ENCODE measurements at places on chromosomes 5 and 9.

DNA sequence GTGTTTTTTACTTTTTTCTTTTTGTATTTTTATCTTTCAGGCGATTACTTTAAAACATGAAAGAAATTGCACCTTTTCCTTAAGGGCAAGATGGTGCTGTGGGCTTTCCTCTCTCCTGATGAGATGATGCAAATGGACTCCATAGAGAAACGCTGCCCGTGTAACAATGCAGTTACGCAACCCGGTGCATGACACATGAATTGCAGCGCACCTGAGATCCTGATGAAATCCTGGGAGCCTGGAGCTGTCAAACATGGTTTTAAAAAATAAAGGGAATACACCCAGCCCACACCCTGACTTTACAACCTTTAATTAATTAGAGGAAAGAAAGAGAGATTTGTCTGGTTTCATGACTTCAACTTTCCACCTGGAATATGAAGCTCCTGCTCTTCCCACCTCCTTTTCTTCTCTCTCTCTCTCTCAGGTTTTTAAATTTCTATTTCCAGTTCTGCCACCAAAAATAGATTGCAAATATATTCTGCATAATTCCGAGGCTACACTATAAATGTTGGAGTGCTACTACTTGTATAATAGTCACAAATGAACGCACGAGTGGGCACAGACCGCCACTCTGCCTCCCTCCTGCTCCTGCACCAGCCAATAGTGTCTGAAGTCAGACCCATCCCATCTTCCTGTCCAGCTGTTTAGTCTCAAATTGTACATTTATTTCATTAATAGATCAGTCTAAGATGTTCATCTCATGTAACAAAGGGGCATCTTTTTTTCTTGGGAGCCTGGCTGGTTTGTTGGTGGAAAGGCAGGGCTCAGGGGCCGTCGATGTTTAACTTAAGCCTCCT lies 179.1 kb downstream of the AUH start:
- DNase-seq, result no peak

DNA sequence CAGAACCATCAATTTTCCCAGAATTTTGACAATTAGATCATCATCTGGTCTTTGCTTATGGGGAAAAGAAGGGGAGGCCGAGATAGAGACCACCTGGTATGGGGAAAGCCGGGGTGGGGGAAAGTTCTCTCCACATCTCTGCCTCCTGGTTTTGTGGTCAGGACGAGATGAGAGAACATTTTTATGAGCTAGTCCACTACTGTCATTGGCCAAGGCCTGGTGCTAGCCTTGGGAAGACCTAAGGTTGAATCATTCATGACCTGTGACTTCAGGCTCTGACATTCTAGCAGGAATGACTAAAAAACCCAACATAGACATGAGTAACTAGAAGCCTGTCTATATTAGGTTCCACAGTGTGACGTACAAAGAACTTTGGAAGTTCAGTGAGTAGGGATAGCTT lies 135.2 kb downstream of the PTTG1 start:
- peak; percentile 36 for DNase-seq

DNA sequence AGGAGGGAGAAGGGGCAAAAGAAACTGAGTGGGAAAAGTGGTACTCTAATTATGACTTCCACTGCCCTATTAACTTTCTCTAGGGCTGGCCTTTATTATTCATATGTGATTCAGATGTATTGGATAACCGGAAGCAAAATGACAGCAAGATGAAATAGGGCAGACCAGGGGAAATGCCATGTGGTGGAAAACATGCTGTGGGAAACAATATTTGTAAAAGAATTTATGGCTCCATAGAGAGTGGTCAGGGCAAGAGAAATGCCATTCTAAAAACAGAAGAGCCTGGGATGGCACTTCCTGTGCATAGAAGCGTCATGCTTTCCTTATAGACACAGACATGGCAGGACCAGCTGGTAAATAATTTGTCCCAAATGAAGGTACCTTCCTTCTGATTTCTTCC lies 67.7 kb downstream of the MEGF10 start:
- peak; percentile 70 for DNase-seq

- DNase-seq, result peak; percentile 79
Measured at GRCh38 chr9:69971643-69972449, 71.8 kb upstream of the MAMDC2 start.

DNA sequence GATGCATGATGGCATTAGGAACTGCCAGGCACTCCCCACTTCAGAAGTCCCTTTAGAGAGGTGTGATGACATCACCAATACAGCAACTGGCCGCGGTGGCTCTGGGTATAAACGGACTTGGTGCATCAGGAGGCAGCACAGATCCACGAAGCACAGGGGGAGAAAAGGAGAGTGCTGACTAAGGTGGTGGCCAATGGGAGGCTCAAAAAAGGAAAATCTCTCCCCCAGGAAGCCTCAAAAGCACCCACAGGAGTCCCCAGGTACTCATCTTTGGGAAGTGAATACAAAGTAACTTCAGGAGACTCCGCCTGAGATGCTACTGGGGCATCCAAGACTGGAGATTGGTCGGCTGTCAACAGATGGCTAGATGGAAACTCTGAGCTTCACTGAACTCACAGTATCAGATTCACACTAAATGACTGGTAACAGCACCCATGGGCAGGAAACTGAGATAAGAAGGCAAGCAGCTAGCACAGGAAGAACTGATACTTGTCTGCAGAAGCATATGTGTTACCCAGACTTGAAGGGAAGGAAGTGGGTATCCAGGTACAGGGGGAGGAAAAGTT lies 7.6 kb downstream of the TTC39B start:
- no peak for DNase-seq

DNA sequence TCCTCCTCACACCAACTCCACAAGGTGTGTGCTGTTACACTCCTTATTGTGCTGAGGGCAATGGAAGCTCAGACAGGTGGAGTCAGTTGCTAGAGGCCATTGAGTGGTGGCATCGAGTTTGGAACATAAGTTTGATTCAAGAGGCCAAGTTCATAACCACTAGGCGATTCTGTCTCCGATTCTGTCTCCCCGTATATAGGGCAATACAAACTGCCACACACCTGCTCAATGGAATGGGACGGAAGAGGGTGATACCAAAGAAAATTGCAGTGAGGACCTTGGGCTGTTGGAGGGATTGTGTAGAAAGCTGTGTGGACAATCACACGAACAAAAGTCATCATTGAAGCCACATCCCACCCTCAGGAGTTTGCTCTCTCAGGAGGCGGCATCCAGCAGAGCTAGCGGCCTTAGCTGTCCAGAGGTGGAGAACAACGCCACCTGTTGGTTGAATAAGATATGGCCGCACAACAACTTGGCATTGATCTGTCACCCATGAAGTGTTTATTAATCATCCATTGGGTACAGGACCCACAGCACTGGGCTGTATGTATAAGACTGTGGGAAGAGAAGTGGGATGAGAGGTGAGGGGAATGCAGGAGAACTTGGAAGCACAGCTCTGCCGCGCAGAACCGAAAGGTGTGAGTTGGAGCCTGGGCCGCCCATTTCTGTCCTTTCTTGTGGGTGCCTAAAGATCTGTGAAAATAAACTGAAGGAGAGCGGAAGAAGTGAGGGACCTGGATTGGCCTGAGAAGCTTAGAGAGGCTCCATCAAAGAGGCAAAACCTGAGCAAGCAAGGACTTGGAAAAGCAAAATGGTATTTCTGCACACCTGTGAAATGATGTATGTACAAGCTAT lies 16.1 kb upstream of the NEUROG1 start:
- peak; percentile 72 for DNase-seq

Measured in EH (cell line).